Gastroesophageal sphincter (tissue), 4 donors: ENCODE measurements at places on chromosomes 12 and 14. TPM values are rescaled to one million over a fixed set of nuclear protein-coding genes. Genes with fewer than 3 reads are reported as not detected.

GRCh38 chr14:61140271-61140670 lies 140.9 kb downstream of the TMEM30B start:
- ATAC-seq: no peak

- no peak for ATAC-seq
Observed at GRCh38 chr14:55073856-55074255, 22.4 kb downstream of the MAPK1IP1L start.

- ATAC-seq: no peak
Observed at GRCh38 chr12:124484067-124484466, 83.3 kb downstream of the NCOR2 start.

- no peak for ATAC-seq
Observed at GRCh38 chr12:30779578-30779977, 24.8 kb upstream of the CAPRIN2 start.

DNA sequence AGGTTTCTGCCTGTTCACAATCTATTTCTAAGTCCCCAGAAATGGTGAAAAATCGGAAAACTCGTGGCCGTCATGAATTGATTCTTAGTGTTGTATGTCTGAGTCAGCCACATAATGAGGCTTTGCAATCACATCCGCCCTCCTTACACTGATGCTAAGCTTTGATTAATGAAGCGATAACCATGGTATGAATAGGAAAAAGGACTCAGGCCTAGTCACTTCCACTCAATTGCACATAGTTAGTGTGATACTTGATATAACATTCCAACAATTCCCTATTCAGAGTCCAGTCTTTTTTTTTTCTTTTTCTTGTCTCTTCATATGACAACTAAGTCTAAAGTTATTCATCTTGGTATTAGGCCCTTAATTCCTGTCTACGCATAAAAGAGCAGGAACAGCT lies 1231.0 kb downstream of the VRK1 start:
- no peak for ATAC-seq

DNA sequence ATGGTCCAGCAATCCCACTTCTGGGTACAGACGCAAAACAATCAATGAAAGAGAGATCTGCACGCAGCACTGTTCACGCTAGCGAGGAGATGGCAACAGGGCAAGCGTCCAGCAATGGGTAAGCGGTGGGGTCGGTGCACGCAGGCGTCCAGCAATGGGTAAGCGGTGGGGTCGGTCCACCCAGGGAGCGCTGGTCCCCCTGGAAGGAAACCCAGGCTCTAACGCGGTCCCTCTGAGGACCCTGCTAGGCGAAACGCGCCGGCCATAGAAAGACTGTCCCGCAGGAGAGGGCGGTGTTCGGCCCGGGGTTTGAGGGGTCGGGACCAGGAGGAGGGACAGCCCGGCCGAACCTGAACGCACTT lies 618 bp upstream of the PGAM5 start:
- peak; percentile 29 for ATAC-seq

EMP1 gene
- 208 TPM for total RNA-seq

CCDC177 gene
- total RNA-seq: not detected

VWF gene
- total RNA-seq: 94.3 TPM
